ENCODE measurements at places on chromosomes 5 and 9.
A peak's percentile ranks its signal among the peaks of the same experiment; 100 is the strongest.

DNA sequence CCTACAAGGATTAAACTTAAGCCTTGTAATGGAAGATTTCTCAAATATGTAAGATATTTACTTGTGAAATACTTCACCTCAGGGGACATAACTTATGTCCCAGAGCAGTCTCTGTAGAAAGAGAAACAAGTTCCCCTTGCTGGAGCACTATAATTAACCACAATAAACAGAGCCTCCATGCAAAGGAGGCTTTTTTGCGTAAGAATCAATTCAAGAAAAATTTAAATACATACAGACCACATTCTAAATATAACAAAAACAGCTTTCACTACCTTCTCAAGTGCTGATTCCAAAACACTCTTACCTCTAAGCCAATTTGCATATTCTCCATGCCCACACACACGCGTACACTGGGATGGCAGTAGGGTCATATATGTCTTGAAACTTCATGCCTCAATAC, 30.7 kb upstream of the CCNB1 start:
- no peak for DNase-seq

DNA sequence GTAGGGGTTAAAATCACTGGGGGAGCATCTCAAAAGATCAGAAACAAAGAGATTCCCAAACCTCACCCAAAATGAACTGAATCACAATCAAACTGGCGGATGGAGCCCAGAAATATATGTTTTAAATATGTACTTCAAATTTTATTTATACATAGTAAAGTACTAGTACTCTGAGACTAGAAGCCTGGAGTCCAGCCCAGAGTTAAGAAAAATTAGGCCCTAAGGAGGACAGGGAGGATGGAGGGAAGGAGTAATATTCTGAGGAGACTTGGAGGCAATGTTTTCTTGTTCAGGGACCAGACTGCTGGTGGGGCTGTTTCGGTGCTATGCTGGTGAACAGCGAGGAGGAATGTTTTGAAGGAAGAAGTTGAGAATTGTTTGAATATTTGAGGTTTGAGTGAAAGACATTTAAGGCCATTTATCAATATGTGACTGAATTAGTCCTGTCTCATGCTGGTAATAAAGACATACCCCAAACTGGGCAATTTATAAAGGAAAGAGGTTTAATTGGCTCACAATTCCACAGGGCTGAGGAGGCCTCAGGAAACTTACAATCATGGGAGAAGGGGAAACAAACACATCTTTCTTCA, 552.4 kb upstream of the DAB2 start:
- DNase-seq: no peak

DNA sequence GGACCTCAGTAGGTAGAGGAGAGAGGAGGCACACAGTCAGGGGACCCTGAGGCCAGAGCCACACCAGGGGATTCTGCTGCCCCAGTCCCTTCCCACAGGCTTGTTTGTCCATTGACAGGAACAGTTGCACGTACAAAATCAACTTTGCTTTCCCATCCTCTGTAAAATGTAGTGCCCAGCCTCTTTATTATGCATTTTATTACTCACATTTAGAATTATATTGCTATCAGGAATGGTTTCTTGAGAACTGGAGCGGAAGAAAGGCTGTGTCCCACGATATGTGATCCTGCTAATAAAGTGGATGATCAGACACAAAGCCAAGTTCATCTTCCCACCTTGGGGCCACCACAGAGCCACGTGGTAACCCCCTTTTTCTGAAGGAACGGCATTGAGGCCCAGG, 277.4 kb downstream of the FANCC start:
- no peak for DNase-seq

- no peak for DNase-seq
These were observed 123.7 kb upstream of the IRX4 start for GRCh38 chr5:2006193-2006970.

GRCh38 chr5:61245936-61246335, 83.7 kb upstream of the SMIM15 start:
- DNase-seq: no peak

DNA sequence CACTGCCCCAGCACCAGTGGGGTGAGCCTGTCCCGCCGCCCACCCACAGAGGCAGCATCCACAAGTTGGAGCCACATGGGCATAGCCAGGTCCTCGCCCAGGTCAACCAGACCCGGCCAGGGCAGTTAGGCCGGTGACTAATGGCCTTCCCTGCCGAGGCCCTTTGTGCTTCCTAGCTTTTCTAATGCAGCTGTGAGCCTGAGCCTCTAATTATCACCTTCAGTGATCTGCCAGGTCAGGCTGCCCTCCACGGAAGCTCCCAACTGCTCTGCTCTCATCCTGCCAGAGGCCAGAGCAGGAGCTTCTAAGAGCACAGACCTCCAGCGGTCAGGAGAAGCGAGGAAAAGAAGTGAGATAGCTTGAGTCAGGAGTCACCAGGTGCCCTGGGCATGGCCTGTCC, 87.1 kb upstream of the PPP1R26 start:
- DNase-seq: no peak

DNA sequence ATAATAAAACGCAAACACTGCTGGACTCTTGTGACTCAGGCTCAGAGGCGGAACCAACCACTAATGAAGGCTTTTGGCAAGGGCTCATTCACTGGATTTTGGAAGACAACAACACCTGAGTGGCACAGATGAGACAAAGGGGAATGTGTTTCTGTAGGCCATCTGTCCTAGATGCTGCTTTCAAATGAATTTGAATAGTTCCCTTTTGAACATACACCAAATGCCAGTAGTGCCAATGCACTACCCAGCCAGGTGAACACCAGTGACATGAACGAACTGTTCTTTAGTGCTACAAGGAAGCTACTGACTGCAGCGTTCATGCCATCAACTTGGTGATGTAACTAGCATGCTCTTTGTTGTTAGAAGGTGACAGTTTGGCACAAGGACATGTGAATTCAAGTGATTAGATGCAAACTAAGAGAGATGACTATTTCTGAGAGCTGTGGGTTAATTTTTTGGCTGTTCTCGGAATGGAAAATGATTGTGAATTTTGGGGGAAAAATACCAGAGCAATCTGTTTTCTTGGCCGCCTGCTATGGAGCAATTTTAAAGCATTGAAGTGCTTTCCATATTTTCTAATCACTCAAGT, 173.7 kb downstream of the SLC24A2 start:
- DNase-seq: no peak

- DNase-seq: no peak
These were observed 369.5 kb downstream of the TMEM167A start for GRCh38 chr5:82707741-82708140.

DNA sequence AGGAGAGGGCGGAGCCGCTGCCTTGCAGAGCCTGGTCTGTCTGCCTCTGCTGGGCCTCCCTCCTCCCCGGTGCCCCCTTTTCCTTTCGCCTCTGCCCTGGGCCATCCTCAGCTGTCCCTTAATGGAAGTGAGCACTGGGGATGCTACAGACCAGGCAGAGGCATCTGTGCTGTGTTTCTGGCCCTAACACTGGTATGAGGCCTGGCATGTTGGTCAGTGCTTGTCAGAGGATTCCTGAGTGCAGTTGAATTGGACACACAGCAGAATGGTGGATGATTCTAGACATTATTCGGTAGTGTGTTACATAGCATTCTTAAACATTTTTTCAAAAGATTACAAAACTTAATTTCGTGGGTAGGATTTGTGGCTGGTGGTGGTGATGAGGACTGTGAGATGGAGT, 88.6 kb downstream of the EHMT1 start:
- no peak for DNase-seq

- DNase-seq: peak; percentile 50
These were observed 7.9 kb downstream of the CCL21 start for GRCh38 chr9:34701769-34702736.

DNA sequence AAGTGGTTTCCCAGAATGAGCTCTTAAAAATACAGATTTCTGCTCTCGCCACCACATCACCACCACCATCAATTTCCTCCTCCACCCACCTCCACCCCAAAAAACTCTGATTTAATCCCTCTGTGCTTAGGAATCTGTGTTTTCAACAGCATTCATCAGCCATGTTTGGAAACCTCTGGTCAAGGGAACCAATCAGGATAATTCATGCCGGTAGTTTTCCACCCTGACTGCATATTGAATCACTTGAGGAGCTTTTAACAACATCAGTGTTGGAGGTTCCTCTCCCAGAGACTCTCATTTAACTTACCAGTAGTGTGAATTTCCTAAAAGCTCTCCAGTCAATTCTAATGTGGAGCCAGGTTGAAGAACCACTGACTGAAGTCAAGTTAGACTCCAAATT, 46.0 kb upstream of the DAB2 start:
- no peak for DNase-seq

Measured in T-helper 22 cell (primary cell).